Ureter (tissue), 1 donor: ENCODE measurements at places on chromosomes 5 and 9.

DNA sequence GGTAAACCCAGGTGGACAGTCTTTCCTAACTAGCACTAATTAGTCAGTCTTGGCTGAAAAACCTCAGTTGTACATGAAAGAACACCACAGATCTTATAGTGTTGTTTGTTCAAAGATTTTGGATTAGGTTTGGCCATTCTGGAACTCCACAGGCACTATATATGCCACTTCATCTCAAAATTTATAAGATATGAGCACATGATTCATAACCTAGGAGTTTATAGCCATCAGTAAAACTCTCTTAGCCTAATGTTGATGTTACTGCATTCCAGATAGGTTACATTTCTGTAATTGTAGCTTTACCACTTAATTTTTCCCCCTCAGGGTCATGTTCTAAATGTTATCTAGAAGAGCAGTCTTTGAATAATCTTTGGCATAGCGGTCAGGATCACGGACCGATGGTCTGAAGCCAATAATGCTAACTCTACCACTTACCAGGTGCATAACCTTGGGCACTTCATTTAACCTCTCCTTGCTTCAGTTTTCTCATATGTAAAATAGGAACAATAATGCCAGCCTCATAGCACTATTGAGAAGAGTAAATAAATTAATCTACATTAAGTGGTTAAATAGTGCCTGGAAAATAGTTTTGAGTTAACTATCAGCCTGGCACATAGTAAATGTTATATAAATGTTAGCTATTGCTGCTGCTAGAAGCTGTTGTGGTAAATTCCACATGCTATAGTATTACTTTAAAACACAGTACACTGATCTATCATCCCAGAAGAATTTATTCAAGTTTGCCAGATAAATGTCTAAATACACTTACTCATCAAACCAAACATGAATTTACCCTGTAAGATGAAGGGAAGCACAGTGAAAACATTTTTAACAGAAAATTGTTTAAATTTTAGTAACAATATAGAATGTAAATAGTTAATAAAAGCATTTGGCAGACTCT lies 743.9 kb downstream of the NR2F1-AS1 start:
- DNase-seq = no peak

DNA sequence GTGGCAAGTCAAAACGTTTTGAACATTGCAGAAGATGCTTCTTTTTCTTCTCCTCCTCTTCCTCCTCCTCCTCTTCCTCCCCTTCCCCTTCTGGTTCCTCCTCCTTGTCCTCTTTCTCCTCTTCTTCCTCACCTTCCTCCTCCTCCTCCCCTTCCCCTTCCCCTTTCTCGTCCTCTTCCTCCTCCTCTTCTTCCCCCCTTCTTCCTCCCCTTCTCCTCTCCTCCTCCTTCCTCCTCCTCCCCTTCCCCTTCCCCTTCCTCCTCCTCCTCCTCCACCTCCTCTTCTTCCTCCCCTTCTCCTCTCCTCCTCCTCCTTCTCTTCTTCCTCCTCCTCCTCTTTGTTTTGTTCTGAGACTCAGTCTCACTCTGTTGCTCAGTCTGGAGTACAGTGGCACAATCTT lies 167.0 kb upstream of the SV2C start:
- no peak for DNase-seq

DNA sequence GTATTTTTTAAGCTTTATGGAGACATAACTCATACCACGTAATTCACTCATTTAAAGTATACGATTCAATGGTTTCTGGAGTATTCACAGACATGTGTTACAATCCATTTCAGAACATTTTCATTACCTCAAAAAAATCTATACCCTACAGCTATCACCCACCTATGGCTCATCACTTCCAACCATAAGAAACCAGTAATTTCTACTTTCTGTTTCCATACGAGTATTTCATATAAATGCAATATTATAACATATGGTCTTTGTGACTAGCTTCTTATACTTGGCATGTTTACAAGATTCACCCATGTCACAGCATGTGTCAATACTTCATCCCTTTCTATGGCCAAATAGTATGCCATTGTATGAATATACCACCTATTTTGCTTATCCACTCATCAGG lies 18.8 kb downstream of the UBQLN1 start:
- no peak for DNase-seq

DNA sequence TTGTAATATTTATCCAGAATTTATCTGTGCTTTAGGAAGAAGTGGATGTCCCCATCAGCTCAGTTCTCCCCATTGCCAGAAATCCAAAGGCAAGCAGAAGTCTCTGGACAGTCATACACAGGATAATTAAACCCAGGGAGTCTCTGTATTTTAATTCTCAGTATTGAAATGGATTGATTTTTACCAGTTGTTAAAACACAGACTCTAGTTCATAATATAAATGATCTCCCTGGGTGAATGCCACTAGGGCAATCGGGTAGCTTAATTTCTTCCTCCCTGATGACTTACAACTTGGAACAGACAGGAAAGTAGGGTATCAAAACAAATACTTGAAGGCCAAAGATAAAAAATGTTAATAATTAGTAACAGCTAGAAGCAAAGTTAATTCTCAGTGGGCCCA lies 66.5 kb upstream of the DAP start:
- no peak for DNase-seq

- DNase-seq = no peak
Measured at GRCh38 chr5:176174345-176175025, 63.7 kb upstream of the SIMC1 start.

- DNase-seq = no peak
Measured at GRCh38 chr5:53392073-53392472, 88.4 kb upstream of the FST start.

DNA sequence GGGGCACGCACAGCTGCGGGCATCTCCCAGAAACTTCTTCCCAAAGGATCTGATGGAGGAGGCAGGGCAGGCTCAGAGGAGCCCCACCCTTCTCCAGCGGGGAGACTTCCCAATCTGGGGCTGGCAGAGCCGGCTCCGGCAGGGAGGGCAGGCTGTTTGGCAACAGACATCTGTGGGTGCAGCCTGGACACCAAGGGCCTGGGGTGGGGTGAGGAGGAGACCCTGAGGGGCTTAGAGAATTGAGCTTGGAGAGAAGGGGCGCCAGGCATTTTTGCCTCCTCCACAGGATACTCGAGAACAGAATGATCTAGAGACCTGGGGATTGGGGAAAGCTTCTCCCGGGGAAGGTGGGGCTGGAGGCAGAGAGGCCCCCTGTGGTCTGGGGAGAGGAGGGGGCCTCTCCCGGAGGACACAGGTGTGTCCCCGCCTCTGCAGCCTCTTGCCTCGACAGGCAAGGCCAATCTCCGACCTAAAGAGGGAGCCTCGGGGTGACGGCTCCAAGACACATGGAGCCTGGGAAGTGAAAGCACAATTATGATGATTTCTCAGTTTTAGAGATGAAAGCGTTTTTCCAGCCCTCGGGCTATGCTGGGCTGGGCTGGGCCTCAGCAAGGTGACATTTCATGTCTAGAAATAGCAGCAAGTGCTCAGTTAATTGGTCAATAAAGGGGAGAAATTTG lies 8.4 kb downstream of the LHX3 start:
- no peak for DNase-seq

DNA sequence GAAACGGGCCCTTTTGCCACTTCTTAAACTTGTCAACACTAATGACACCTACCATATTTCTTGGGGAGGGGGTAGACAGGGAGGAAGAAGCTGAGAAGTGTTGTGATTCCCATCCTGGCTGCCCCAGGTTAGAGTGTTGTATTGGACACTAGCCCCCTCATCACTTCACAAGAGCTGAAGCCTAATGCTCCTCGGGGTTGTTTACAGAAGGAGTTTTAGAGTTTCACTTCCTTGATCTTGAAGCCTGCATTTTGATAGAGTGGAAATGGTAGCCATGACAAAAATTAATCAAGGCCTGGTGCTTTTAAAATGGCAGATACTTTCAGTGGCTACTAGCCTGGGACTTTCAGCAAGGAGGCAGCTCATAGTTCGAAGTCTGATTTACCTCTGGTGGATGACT lies 11.0 kb upstream of the FAM120AOS start:
- no peak for DNase-seq

DNA sequence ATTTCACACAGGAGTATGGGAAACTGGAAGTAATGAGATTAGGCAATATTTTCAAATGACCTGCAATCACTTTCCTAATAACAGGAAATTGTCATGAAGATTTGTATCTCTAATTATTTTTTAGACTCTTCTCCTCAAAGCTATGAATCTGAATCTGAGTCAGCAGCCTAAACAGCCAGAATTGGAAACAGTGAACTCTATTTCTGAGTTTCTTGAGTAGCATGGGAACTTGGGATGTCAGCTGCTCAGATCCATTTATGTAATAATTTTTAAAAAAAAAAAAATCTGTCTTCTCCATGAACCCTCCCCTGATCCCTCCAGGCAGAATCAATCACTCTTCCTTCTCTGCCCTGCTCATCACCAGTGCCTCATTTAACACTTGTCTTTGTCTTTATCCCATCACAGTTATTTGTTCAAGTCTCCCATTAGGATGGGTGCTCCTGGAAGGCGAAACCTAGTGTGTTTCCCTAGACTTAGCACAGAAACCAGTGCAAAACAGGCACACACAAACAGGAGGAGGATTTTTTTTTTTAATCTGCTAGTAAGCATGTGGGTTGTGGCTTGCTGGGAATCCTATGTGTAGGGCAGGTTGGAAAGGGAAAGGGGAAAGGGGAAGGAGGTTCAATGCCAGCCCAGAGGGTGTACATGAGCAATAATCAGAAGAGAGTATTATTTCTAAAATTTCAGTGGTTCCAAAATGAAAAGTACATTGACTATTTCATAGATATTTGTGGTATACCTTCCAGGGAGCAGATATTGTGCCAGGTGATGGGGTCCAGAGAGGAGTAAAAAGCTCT lies 186.8 kb downstream of the TTLL11 start:
- no peak for DNase-seq

- no peak for DNase-seq
Measured at GRCh38 chr5:119651486-119651885, 22.1 kb downstream of the FAM170A start.

GRCh38 chr5:151820903-151821302 lies 49.1 kb downstream of the G3BP1 start:
- DNase-seq = no peak

DNA sequence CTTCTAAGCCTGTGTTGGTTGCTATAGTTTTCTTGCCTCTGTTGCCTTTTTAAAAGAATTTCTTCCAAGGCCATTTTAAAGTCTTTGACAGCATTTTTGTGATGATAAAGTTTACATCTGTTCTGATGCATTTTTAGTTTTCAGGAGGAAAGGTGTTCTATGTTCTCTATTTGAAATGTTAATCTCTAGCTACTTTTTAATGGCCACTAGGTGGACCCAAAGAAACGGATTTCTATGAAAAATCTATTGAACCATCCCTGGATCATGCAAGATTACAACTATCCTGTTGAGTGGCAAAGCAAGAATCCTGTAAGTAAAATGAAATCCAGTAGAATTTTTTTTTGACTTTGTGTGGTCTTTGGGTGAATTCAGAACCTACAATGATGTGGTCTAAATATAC lies 60.2 kb downstream of the MELK start:
- DNase-seq = no peak

- no peak for DNase-seq
Measured at GRCh38 chr5:128436749-128437188, 101.3 kb downstream of the FBN2 start.

DNA sequence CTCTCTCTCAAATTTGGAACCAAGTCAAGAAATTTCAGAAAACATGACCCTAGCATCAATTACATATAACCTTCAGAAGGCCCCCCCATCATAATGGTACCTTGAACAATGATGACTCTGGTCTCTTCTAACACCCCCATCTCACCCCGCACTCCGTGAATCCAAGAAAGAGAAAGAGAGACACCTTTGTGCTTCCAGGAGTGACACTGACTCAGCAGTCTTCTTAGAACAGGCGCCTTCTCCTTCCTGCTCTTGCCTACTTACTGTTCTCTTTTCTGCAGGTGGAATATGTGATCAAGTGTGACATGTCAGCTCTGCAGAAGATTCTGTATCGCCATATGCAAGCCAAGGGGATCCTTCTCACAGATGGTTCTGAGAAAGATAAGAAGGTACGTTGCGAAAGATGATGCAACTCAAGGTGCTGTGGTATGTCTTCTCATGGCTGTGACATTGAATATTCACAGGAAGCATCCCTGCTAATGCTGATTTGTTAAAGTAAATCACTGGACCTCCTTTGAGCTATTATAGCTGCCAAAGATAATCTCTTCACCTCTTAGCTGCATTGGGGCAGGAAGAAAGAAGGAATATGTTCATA lies 81.3 kb downstream of the SMARCA2 start:
- DNase-seq = no peak

GRCh38 chr9:33506626-33507370 lies 17.3 kb upstream of the ANKRD18B start:
- DNase-seq = no peak

DNA sequence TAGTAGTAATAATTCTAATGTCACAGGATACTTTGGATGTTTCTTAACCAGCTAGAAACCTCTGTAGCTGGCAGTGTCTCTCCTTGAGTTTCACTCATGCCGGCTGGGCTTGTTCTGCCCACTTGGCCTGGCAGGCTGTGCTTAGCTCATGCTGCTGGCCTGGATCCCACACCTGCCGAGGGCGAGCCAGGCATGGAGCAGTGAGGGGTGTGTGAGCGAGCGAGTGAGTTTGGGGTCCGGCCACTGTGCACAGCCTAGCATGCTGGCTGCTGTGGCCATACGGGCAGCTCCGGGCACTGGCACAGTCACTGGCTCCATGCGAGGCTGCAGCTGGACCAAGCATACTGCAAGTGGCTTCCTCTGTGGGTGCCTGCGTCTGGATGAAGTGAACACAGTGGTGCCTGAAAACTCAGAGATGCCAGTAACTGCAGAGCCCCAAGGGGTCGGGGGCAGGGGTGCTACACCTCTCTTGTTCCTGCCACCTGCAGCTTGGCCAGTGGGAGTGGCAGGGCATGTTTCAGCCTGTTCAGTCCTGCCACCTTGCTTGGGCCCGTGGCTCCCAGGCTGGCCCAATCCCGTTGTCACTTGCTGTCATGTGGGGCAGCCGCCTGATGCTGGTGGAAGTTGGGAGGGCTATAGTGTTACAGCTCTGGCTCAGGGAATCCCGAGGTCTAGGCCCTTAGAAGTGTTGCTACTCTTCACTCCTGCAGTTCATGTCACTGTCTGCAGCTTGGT lies 9.9 kb downstream of the FSD1L start:
- DNase-seq = no peak

DNA sequence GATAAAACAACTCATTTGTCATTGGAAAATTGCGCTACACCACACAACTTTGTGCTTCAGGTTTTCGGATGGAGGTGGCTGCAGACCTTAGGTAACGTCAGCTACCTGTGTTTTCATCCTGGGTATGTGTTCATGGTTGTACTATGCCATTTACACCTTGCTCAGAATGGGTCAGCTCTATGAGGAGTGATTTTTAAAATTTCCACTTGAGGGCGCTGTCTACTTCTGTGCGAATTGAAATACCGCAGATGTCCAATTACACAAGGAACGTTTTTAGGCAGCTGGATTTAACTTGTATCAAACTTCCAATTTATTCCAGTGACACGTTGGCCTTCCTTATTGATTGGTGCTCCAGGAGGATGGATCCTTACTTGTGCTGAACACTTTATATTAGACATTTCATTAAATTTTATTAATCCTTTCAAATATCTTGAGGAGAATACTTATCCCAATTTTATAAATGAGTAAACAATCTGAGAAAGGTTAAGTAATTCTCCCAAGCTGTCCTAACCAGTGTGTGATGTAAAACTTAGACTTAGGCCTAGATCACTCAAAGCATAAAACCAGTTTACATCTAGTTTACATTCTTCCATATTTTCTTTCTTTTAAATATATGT lies 23.4 kb downstream of the DMRTA1 start:
- DNase-seq = no peak

- DNase-seq = no peak
Measured at GRCh38 chr5:10582512-10582897, 18.6 kb downstream of the ANKRD33B start.
